Transverse colon (tissue), 4 donors: ENCODE measurements at places on chromosomes 3 and 15.

GRCh38 chr15:36925049-36925448, 175.3 kb downstream of the MEIS2 start:
- DNase-seq, result no peak

DNA sequence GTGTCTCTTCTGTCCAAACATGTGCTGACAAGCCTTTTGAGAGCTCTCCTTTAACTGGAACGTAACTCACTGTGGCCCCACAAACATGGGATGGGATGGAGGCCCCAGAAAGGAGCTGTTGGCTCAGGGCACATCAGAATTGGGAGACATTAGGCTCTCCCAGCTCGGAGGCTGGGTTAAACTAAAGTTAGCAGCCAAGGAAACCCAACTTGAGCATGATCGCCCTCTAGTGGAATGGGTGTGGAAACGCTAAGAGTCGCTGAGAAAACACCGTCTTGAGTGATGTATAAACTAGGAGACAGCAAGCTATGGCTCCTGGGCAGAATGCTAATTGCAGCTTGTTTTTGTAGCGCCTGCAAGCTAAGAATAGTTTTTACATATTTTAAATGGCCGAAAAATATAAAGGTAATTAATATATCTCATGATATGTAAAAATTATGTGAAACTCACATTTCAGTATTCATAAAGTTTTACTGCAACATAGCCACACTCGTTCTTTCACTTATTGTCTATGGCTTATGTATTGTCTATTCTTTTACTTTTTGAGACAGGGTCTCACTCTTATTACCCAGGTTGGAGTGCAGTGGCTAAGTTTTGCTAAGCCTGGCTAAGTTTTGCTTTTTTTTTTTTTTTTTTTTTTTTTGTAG, 138.8 kb upstream of the HACD2 start:
- DNase-seq, result peak; percentile 49

DNA sequence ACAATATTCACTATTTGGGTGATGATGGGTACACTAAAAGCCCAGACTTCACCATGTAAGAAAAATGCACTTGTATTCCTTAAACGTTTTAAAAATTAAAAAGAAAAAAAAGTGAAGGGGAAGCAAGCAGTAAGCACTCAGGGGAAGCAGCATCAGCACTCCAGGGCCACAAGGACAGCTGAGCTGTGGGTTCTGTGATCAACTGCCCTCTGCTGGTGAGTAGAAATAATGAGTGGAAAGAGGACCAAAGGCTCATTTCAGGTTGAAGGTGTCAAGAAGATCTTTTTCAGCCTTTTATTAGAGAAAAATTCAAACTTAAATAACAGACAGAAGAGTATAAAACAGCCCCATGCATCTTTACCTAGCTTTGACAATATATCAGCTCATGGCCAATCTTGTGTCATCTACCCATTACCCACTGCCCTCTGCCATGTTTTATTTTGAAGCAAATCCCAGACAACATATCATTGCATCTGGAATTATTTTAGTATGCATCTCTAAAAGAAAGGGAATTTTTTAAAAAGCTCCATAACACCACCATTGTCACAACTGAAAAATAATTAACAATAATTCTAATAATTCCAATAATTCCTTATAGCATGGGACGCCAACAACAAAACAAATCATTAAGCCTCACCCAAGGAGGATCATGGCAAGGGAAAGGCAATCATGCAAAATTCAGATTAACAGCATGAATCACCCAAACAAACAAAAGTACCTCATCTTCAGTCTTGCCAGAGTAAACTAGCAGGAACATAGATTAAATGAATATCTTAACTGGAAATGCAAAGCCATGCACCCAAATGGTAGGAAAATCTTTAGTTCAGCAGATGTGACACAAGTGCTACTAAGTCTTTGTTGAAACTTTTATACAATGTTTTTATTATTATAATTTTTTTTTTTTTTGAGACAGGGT, 42.5 kb downstream of the TAMM41 start:
- peak; percentile 26 for DNase-seq

DNA sequence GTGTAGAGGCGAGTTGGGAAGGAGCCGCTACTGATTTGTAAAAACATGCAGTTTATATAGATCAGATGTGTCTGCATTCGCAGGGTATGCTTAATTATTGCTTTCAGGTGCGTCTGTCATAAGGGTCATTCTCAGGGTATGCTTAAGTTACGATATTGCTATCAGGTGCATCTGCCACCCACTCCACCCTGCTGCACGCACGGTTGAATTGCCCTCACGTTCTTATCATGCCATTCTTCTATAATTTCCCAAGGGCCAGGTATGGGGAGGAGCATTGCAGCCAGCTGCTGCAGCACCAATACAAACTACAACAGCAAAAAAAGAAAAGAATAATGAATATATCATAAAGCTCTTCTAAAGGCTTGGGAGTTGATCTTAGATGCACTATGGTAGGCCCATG, 230.0 kb downstream of the KBTBD8 start:
- DNase-seq, result no peak

DNA sequence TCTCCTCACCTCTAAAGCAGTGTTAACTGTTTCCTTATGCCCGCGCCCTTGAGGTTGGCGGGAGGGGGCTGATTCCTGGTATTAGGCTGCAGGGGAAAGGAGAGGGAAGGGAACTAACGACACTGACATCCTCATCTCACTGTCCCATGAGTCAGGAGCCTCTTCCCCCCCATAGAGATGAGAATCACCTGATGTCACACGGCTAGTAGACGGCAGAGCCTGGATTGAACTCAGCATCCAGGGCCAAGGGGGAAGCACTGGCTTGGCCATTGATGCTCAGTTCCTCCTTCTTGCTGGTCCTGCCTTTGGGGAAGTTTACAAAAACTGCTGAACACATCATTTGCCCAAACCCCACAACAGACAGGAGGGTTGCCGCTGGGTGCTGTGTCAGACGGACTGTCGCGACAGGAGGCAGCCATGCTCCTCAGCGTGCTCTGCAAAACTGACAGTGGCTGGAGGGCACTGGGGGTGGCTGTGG, 38.5 kb downstream of the IDH2 start:
- peak; percentile 33 for DNase-seq

- DNase-seq, result no peak
These were observed 169.8 kb upstream of the ANKRD28 start for GRCh38 chr3:15967577-15967976.

GRCh38 chr15:79933231-79933630, 36.4 kb upstream of the MTHFS start:
- no peak for DNase-seq

DNA sequence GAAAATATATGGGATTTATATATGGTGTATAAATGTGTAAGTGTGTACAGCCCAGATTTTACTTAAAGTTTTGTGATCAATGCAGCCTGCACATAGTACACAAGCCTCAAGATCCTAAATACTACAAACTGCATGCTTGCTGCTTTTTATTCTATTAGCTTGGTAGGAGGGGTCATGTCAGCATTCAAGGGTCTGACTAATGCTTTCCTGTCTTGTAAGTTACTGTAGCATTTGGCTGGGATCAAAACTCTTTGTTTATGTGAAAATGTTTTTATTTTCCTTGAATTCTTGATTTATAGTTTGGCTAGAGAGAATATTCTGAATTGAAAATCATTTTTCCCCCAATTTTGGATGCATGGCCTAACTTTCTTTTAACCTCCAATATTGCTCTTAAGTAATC, 370.9 kb downstream of the NSUN3 start:
- no peak for DNase-seq

GRCh38 chr3:69735893-69736292, 3.4 kb upstream of the MITF start:
- no peak for DNase-seq

- DNase-seq, result no peak
These were observed 113.8 kb downstream of the ANXA2 start for GRCh38 chr15:60283936-60284335.

GRCh38 chr3:141147657-141148056, 84.0 kb upstream of the PXYLP1 start:
- no peak for DNase-seq

GRCh38 chr15:83504365-83504764, 57.2 kb downstream of the SH3GL3 start:
- no peak for DNase-seq

GRCh38 chr3:27556887-27557286, 72.7 kb upstream of the SLC4A7 start:
- DNase-seq, result no peak

DNA sequence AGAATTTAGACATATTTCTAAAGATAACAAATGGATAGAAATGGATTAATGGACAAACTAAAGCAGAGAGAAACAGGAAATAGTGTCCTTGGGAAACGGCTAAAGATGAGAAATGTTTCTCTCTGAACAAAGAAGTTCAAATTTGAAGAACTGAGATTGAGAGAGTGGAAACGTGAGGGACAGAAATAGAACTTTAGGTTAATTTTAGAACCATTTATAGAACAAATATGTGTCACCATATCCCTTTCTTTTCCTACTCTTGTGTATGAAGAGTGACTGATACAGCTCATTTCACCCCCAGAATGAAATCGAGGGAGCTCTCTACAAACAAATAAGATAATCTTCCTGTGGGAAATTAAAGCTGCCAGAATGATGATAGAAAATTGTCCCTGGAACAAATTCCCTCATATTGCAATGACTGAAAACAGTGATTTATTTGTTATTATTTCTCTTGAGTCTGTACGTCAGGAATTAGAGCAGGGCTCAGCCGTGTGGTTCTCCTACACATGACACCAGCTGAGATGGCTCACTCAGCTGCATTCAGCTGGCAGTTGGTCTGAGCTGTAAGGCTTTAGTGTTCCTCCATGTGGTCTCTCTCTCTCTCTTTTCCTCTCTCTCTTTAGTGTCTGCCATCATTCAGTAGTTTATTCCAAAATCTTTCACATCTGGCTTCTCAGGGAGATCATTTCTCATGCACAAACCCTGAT, 46.6 kb upstream of the ARPP21 start:
- DNase-seq, result no peak

- DNase-seq, result no peak
These were observed 12.3 kb downstream of the BTLA start for GRCh38 chr3:112486811-112487505.

DNA sequence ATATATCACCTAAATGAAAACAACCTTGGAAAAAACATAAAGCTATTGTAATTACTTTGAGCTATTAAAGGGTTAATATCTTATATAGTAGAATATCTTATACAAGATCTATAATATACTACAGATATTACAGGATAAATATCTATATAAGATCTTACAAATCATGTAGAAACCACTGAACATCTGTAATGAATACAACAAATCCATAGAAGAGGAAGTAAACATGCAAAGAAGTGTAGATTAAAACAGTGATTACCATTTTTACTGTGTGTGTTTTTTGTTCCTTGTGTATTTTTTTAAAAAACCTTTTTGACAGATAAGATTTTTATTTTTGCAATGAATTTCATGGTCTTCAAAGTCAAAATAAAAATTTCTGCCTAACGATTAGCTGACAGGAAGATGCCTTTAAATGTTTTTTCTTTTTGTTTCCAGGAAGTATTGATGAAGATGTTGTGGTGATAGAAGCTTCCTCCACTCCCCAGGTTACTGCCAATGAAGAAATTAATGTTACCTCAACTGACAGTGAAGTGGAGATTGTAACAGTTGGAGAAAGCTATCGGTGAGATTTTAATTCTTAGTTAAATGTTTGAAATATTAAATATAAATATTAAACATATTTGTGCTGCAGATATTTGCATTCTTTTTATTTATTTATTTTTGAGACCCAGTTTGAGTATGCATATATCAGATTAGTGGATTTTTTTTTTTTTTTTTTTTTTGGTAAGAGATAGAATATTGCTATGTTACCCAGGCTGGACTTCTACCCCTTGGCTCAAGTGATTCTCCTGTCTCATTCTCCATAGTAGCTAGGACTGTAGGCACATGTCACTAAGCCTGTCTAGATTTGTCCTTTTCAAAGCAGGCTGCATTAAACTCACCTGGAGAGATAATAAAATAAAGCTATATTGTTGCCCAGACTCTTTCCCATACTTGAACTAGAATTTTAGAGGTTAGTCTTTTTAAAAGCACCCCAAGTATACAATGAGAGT, 52.8 kb upstream of the CCNB2 start:
- no peak for DNase-seq

DNA sequence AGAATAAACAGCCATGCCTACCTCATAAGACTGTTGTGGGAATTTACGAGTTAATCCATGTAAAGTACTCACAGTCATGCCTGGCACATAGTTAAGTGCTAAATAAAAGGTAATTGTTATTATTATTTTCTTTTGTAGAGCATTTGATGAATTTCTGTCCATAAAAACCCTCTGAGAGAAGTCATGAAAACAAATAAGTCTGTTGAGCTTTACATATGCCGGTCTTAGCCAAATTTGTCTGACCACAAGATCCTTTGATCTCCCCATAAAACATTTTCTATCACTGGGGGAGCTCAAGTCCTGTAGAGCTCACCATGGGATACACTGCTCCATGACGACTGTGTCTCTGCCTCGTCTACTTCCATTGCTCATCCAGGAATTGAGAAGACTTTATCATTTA, 114.0 kb downstream of the MAGI1 start:
- DNase-seq, result no peak

GRCh38 chr3:141648055-141648910, 89.8 kb upstream of the RNF7 start:
- DNase-seq, result no peak

DNA sequence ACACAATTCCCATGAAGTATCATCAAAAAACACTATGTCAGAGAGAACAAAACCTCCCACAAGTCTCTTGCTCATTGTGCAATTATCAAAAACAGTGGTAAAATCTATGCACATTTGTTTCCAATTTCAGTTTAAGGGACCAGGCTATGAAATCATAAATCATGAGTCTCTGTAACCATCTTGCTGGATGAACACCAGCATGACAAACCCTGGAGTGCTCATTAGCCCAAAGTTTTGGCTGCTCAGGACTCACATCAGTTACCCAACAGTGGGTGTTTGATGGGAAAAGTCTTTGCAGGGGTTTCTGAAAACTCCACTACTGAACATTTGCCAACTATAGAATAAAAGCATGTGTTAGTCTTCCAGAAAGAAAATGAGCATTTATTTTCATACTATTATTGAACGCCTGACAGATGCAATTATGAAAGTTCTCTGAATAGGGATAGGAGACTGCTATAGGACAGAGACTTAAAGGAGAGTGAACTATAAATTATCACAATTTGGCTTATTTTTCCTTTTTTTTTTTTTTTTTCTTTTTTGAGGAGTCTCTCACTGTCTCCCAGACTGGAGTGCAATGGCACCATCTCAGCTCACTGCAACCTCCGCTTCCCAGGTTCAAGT, 240.8 kb upstream of the KCNMB2 start:
- no peak for DNase-seq

GRCh38 chr3:130378677-130379191, 33.3 kb downstream of the COL6A5 start:
- no peak for DNase-seq

DNA sequence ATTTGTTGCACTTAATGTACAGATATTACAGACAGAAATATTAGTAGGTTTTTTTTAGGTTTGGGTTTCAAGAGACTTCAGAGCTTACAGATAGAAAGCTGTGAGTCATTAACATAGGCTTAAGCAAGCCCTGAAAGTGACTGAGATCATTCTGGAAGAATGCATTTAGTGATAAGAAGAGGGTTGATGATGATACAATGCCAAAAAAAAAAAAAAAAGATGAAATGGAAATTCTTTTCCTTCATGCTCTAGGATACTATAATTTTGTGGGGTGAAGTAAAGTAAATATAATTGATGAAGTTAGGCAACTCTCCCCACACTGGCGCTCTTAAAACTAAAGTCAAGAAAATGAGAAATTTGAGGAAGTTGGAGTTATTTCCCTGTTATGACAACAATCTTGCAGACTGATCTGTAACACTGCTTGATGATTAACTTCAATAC, 169.4 kb upstream of the ZNF385D start:
- no peak for DNase-seq
